ENCODE measurements at places on chromosomes 7 and 10.

GRCh38 chr10:68334672-68335467, 2.1 kb upstream of the PBLD start:
- no peak for DNase-seq

GRCh38 chr7:102431617-102432298, 1.6 kb upstream of the ORAI2 start:
- peak; percentile 11 for DNase-seq

DNA sequence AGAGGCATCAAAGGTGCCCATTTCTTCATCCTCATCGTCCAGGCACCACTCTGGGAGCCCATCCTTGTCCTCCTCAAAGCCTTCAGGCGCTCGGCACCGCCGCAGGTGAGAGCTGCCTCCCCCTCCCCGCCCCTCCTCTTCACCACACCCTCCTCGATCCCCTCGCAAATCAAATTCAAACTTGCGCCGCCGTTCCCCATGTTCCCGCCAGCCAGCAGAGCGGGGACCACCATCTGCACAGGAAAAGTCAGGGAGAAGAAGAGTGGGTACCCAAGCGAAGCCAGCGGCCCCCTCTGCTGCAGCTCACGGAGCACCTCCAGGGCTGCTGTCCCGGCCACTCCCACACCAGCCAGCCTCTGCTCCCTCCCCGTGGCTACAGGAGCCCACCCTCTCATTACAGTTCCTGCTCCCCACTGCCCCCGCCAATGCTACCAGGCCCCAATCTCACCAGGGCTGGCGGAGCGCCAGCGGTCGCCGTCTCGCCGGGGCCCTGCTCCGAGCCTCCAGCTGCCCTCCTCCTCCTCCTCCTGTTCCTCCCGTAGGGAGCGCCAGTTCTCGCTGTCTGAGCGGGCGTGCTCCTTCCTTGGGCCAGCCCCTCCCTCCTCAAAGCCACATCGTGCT, 7.7 kb downstream of the GIGYF1 start:
- DNase-seq, result no peak

GRCh38 chr10:58936364-58936763, 240.1 kb upstream of the PHYHIPL start:
- no peak for DNase-seq

- DNase-seq, result no peak
Observed at GRCh38 chr7:1662101-1662500, 8.0 kb upstream of the ELFN1 start.

GRCh38 chr10:113158183-113158582, 208.1 kb downstream of the TCF7L2 start:
- peak; percentile 34 for DNase-seq

GRCh38 chr10:122878799-122879338, 512 bp downstream of the FAM24B start:
- DNase-seq, result no peak

DNA sequence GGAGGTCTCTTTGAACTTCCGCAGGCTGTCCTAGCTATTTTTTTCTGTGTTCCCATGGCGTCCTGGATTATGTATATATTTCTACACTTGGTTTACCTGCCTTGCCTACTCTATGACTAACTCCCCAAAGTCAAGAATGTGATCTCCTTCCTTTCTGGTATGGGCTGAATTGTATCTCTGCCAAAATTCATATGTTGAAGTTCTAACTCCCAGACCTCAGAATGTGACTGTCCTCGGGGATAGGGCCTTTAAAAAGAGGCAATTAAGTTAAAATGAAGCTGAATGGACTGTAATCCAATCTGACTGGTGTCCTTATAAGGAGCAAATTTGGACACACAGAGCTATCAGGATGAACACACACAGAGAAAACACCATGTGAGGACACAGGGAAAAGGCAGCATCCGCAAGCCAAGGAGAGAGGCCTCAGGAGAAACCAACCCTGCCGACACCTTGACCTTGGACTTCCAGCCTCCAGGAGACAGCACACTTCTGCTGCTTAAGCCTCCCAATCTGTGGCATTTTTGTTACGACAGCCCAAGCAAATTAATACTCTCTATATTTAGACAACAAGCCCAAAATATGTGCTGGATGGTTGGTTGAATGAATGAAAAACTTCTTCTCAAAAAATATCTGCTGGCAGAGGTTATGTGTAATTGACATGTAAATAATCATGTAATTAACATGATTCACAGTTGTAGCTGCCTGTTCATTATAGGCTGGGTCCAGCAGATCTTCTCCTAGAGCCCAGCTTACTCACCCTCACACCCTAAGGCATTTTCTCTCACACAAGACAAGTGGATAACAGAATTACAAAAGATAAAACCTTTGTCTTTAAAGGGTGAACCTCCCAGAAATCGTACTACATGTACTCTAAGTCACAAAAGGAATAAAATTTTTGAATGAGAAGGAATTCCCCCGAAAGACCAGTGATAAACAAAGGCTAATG, 123.7 kb downstream of the CUBN start:
- DNase-seq, result no peak

DNA sequence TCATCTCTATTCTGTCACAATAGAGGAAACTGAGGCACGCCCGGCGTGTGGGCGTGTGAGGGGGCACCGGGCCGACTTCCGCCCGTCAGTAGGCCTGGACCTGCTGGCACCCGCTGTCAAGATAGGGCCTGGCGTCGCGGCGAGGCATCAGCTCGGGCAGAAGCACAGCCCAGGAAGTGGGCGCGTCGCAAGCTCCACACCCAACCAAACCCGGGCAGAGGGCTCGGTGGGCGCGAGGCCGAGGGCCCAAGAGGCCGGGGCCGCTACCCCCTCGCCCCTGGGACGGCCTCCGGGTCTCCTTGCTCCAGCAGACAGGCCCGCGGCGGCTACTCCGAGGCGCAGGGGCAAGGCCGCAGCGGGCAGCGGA, 91.2 kb downstream of the SPAG6 start:
- DNase-seq, result no peak

- no peak for DNase-seq
Observed at GRCh38 chr10:75845176-75845947, 413.9 kb downstream of the LRMDA start.

DNA sequence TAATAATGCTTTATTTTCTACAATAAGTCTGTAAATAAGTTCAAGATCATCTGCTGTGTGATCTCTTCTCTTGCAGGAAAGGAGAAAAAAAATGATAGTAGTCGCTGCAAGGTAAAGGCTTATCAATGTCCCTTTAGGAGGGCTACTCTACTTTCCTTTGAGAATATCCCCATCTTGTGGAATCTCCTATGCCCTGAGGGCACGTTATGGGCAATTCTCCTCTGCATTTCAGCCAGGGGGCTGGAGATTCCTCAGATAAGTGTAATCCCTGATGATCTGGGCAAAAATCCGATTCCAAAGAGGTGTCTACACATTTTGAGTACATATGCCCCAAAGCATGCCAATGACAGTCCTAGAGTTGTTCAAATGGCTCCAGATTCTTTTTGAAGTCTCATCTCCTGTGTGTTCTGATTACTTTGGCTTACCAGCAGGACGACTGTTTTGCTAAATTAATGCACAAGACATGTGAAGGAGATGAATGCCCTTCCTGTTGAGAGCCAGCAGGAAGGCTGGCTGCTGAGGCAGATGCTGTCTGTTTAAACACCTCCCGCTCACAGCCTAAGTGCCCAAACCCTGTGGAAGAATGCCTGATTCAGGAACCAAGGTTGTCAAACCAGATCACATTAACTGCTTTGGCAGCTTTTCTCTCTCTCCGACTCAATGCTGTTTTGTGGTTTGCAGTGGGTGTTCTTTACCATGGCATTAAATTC, 171.2 kb upstream of the COL1A2 start:
- DNase-seq, result peak; percentile 11

GRCh38 chr10:70328967-70329366, 45.2 kb upstream of the NPFFR1 start:
- no peak for DNase-seq

GRCh38 chr10:84173501-84173929, at the start of gene GPR15LG:
Gene GPR15LG, plus strand, starts transcription at chr10:84173801. Its CDS starts 51 bp downstream, at chr10:84173852.
- DNase-seq, result no peak

GRCh38 chr7:139095194-139095659, 14.3 kb downstream of the ZC3HAV1 start:
- no peak for DNase-seq

DNA sequence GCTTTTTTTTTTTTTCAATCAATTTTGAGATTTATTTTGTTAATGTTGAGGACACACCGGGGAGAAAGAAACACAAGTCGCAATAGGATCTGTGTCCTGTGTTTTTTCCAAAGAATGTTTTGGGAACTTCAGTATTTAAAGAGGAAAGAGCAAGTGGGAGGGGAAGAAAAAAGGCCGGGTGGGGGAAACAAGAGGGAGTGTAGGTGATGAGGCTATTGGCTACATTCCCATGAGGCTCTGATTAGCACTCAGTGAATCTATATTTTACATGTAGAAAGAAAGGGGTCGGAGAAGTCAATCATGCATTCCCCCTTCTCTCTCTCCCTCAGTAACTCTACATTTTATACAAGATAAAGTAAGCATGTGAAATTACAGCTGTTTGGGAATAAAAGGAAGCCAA, 4.1 kb downstream of the ZNF680 start:
- no peak for DNase-seq

- DNase-seq, result no peak
Observed at GRCh38 chr7:35463176-35463700, 209.3 kb upstream of the TBX20 start.

- DNase-seq, result no peak
Observed at GRCh38 chr7:151900591-151900985, 23.7 kb upstream of the PRKAG2 start.

GRCh38 chr10:71383972-71384687, 12.6 kb upstream of the CDH23 start:
- DNase-seq, result peak; percentile 89

GRCh38 chr7:2622869-2623697, 8.7 kb upstream of the TTYH3 start:
- DNase-seq, result no peak

DNA sequence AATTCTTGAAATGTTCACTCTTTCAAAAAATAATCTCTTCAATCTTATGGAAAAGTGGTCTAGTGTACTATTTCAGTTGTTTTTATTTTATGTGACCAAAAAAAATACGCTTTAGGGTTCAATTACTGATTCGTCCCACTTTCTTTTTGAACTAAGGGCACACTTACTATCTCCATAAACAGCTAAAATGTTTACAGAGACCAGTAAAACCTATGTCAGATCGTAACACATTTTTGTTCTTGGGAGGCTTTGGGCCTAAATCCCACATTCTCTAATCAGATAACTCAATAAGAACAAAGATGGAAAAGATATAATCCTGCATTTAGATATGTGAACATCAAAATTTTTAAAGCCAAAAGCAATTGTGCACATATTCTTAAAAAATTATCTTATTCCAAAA, 29.8 kb upstream of the EPC1 start:
- DNase-seq, result no peak

GRCh38 chr7:143381427-143382125, 431 bp downstream of the ZYX start:
- peak; percentile 62 for DNase-seq

DNA sequence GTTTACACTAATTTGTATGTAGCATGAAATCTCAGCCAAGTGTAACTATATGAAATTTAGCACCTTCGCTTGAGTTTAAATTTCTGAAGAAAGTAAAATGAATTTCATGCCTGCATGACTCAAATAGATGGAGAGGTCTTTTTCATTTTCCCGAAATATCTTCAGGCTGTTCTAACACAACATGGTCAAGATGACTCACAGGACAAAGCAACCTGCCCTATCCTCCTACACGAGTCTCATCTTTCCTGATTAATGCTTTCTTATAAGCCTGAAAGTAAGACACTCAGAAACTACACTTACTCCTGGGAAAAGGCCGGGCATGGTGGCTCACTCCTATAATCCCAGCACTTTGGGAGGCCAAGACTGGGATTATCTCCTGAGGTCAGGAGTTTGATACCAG, 41.2 kb downstream of the CH25H start:
- no peak for DNase-seq

DNA sequence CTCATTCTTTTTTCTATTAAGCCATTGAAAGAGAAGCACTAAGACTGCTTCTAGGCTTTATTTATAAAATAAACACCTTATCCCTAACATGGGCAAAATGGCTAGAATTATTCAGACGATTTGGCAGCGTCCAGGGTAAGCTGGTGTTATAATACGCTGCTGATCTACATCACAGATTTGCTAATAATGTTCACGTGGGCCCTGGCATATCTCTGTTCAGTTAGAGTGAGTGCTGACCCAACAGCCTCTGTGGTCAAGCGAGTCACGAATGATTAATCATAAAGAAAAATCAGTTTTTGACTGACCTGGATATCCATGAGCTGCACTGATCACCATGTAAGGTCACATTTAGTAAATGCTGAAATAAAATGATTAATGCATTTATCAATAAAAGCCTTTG, 28.4 kb upstream of the CBLL1 start:
- DNase-seq, result no peak

DNA sequence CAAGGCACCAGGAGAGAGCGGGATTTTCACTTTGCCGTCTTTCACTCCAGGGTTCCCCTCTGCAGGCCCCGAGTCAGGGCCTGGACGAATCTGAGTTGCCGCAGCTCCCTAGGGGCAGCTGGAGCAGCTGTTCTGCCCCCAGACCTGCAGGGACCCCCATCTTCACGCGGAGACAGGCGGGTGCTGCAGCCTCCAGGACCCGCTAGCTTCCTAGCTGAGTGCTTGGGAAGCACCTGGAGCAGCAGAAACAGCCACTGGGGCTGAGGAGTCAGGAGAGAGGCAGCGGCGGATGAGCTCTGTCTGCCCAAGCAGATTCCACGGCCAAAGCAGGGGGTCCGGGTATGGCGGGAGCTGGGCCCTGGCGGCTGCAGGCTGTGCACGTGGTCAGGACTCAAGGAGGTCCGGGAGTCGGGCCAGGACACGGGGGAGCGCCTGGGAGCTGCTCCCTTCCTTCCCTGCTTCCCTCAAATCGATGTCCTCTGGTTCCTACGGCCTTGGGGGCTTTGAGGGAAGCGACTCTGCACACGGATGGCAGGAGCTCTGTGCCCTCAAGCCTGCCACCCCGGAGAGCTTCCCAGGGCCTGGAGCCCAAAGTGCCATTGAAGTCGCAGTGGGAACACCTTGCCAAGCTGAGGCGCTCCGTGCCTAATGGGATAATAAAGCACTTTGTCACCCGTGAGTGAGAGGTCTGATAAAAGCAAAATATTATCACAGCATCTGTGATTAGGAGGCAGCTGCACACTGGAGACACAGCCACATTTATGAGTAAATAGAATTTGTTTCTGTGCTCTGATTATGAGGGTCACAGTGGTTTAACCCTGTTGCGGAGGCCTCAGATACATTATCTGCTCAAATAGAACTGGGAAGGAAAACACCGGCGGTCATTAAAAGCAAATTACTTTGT, 17.2 kb downstream of the MNX1 start:
- DNase-seq, result no peak

GRCh38 chr10:34727595-34728033, 87.5 kb downstream of the PARD3 start:
- DNase-seq, result no peak

GRCh38 chr7:157089100-157089610, 49.6 kb upstream of the UBE3C start:
- no peak for DNase-seq

GRCh38 chr10:17022896-17023295, 106.7 kb downstream of the CUBN start:
- DNase-seq, result no peak

DNA sequence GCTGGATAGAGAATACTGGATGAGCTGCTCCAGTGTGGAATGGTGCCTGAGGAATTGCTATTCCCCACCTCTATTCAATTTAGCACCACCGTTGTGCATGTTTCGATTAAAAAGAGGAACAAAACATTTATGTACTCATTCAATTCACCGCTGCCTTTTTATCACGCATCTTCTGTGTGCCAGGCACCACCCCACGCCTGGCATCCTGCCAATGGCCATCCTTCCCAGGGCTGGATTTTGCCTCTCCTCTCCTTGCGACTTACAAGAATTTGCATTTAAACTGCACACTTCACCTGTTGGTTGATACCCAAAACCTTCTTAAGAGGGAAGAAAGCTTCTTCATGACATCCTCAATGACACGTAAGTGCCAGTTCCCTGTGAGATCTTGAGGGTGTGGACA, 110.2 kb upstream of the DPP6 start:
- no peak for DNase-seq

Data from HAP-1 (cell line).